ENCODE measurements at places on chromosomes 4 and X. TPM values are rescaled to one million over a fixed set of nuclear protein-coding genes. Genes with fewer than 3 reads are reported as not detected.

- no peak for DNase-seq
Observed at GRCh38 chrX:30971774-30972603, 82.9 kb upstream of the TAB3 start.

DNA sequence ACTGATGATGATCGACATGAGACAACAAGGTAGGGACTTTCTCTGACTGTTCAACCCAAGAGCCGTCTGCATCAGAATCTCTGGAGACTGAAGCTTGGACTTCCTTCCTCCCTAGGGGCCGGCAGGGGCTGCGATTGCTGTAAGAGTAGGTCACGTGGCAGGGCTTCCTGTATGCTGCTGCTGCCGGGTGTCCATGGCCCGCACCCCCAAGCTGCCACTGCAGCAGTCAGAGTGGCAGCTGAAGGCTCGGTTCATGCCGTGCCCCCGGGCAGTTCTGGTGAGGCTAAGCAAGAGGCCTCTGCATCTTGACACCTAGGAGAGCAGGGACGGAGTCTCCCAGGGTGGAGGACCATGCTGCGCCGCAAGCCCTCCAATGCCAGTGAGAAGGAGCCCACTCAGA is at the start of gene SASH3:
TSS of gene SASH3 (plus strand) at position 203 of the 400 bp plus-strand sequence. CDS start at position 352, 149 bp downstream.
- DNase-seq, result no peak

DNA sequence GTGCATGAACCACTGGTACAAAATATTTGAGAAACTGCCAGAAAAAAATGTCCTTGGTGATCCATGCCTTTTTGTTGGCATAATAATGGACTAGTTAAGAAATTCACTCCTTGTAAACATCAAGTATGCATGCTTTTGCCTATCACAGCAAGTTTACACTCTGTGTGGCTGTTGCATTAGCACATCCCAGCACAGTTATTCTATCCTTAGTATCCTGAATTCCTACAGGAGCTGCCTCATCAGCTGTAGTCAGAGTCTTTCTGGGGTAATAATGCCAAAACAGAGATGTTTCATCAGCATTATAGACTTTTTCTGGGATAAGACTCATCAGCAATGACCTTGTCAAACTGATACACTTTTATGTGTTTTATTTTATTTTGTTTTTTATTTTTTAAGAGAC is 82.8 kb downstream of the CHIC2 start:
- DNase-seq, result no peak

GRCh38 chr4:6056976-6057766 is 38.9 kb upstream of the C4orf50 start:
- no peak for DNase-seq

DNA sequence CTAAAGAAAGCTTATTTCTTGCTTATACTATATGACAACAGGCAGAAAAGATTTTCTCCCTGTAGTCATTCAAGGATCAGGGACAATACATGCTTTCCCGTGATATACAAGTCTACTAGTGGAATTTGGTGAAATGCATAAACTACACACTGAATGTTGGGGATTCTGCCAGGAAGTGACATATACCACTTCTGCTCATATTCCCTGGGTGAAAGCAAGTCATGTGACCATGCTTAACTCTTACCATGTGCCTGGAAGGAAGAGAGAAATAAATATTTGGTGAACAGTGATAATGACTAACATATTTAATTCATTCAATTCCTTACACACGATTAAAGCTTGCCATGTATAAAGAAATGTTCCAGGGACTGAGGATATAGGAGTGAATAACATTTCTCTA is 534.6 kb downstream of the PPARGC1A start:
- no peak for DNase-seq

The GIMD1 gene
- total RNA-seq, result not detected
